Activated naive CD8-positive, alpha-beta T cell treated with anti-CD3 and anti-CD28 coated beads, Interleukin-2, amount 50 U/mL, for 16 hours (primary cell): ENCODE measurements at places on chromosomes 12 and 14.

DNA sequence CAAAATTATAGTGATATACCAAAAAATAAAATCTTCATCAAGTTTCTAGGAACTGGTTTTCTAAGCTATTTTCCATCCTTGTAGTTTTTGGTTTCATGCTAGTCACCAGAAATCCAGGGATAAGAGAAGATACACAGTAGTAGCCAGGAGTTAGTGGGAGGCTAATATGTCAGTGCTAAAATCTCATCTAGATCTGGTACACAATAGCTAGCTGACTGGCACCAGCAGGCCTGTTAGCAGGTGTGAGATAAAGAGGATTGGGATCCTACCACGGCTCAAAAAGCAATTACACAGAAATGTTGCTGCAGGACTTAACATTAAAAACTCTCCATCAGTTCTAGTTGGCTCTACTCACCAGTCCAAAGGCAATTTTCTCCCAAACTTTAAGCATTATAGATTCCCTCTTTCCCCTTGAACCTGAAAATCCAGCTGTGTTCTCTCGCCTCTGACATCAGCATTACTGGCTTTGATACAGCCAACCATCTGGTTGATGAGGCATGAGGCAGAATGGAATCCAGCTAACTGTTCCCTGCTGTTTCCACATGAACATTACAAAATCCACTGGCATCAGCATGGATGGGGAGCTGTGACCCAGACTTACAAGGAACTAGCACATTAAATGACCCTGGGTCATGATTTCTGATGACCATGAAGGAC lies 41.8 kb upstream of the CCDC196 start:
- DNase-seq = no peak

GRCh38 chr14:90017371-90017770 lies 44.4 kb upstream of the KCNK13 start:
- no peak for DNase-seq

- DNase-seq = no peak
These were observed 11.2 kb downstream of the SERPINA3 start for GRCh38 chr14:94623422-94623809.

- no peak for DNase-seq
These were observed 497.9 kb downstream of the EGLN3 start for GRCh38 chr14:33452995-33453394.

DNA sequence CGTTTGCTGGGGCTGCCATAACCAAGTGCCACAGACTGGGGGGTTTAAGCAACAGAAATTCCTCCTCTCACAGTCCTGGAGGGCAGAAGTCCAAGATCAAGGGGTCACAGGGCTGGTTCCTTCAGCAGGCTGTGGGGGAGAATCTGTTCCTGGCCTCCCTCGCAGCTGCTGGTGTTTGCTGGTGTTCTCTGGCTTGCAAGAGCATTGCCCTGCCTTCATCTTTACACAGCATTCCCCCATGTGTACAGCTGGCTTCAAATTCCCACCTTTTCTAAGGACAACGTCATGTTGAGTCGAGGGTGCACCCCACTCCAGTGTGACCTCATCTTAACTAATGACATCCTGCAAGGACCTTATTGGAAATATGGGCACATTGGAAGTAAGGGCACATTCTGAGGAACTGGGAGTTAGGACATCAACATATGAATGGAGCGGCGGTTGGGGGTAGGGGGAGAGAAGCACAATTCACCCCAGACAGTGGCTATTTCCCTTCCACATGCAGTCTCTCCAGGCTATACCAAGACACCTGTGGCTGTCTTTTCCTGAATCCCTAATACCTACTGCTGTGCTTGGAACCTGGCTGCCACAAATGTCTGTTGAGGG lies 123.6 kb downstream of the FOXN3 start:
- DNase-seq = no peak

- no peak for DNase-seq
These were observed 396 bp downstream of the FERMT2 start for GRCh38 chr14:52950410-52950897.

DNA sequence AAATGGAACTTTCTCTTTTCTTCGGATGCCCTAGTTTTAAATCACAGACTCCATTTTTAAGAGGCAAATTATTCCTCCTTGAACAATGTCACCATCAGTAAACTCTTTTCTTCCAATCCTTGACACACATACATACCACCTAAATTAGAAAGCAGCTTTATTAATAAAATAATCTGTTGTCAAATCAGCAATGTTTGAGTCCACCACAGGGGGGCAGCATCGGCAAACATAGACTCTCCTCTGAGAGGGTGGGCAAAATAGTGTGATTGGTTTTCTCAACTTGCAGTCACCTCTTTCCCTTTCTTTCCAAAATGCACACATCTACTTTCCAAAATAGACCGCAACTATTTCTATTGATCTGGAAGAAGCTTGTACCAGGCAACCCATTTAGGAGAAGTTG lies 438.4 kb upstream of the OR4E1 start:
- DNase-seq = no peak

DNA sequence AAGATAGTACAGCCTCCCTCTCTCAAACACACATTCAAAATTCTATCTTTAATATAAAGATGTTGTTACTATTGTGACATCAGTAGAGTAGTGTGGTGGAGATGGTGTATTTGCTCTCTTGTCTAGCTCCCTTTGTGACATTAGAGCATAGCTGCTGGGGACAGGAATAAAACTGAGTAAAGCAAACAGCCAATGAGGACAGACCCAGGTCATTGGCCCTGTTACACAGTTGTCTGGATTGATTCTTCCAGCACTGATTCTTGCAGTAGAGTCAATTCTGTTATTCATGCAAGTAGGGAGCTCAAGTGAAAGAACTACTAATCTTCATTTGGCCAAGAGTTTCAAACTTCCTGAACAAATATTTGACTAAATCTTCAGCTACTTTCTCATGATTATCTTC lies 72.4 kb downstream of the SCN8A start:
- DNase-seq = no peak

DNA sequence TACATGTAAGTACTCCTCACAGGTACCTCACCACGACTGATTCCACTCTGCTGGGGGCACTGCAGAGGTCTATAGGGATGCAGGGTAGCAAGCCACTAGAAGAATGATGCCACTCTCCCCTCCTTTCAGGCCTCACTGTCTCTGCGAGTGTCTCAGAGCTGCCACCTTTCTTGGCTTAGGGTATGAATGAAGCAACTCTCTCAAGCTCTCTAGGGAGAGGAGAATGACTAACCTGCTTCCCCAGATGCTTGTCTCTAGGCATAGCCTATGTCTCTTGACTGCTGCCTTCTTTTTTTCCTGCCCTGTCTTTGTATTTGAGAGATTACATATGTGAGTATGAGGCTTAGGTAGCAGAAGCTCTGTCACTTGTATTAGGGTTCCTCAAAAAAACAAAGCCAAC lies 566.5 kb upstream of the ATP2B1 start:
- DNase-seq = no peak

- no peak for DNase-seq
These were observed 259.1 kb downstream of the PCNX1 start for GRCh38 chr14:71166180-71166837.

- DNase-seq = no peak
These were observed 30.8 kb downstream of the NCKAP5L start for GRCh38 chr12:49797449-49797776.

GRCh38 chr12:49962861-49963765 lies 1.4 kb downstream of the AQP5 start:
- DNase-seq = no peak

DNA sequence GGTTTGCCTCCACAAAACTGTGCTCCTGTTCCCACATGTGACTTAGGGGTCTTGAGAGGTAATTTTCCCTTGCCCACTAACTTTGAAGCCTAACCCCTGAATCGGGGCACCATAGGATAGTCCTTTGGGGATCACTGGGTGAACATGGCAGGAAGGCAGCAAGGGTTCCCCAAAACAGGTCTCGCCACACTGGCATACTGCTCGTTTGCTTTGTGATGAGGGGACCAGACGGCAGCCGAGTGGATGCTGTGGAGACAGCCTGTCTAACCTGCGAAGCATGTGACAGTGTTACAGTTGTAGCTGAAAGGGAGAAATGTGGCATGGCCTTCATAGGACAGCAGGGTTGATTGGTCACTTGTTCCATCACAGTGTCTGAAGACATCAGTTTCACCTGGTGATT lies 42.4 kb downstream of the UBE3B start:
- DNase-seq = no peak

DNA sequence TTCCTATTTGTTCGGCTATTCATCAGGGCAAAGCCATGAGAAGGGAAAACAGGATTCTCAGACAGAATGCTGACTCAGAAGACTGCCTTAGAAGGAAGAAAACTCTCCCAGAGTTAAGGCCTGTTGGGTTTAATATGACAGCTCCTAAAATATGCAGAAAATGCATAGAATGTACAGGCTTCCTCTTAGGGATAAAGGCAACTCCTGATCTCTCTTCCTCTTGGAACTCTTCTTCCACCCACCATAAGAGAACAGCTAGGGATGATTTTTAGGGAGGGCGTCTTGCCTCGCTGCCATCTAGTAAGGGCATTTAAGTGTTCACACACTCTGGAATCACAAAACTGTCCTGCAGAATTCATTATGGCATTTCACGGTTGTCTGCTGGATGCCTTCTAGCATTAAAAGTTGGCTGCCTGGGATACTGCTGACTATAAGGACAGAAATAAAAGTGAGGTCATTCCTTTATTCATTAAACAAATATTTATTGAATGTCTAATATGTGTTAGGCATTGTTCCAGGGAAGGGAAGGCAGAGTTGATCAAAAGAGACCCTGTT lies 73.7 kb downstream of the DCAF5 start:
- DNase-seq = no peak

DNA sequence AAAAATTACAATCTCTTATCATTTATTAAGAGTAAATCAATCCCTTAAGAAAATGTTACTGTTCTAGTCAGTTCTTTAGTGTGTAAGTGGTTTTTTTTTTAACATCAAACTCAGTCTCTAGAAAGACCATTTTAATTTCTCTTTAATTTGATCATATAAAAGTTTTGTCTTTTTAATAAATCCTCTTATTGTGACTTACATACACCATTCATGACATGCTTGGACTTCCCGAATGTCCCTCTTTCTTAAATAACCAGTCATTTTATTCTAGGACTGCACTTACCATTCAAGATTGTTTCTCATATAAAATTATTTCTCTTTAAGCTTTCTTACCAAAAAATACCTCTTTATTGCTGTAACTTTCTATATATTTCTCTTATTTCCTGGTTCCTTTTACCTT lies 60.8 kb upstream of the EVL start:
- no peak for DNase-seq

DNA sequence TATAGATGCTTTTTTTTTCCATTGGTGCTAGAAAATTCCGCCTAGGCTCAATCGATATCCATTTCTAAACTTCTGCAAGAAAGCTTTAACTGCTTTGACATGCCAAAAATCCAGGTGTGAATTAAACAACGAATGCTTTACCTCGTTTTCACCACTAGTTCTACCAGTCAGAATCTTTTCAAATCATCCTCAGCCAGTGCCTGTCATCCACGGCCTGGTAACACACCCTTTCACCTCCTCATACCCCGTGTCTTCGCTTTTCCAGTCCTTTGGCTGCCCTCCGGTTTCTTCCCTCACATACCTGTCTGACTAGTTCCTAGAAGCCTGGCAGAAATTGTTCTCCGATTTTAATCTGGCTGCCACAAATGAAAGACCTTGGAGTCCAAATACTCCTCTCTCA lies 1.4 kb upstream of the PHC1 start:
- no peak for DNase-seq

- no peak for DNase-seq
These were observed 6.1 kb upstream of the CDCA4 start for GRCh38 chr14:105026802-105027563.

DNA sequence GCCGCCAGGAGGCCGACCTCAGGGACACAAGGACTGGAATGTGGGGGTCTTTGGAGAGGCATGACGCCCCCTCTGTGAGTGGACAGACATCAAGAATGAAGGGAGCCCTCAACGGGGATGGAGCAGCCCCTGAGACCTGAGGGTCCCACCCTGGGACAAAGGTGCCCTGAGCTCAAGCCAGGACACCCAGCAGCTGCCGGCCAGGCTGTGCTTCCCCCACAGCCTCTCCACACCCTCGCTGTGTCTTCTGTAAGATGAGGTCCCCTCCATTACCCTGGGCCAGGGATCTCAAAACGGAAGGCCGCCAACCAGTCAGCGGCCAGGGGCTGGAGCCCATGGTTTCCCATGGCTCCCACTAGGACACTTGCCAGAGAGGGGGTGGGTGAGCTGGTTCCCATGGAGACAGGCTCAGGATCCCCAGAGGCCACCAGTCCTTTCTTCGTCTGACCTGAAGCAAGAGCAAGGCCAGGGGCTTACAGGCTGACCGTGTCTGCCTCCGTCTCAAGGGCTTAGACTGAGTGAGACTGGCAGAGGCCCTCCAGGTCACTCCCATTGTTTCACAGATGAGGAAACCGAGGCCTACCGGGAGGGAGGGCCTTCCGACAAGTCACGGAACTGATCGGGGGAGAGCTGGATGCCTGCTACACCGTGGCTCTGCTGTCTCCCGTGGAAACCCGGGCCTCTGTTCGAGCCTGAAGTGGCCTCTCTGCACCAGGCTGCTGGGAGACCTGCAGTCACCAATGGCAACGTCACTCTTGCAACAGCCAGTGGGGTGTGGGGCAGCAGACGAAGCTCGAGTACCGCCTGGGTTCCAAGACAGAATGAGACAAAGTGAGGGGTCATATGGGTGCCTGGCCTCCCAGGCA lies 91.7 kb upstream of the DIO3 start:
- DNase-seq = no peak

GRCh38 chr14:56092763-56093162 lies 25.4 kb upstream of the PELI2 start:
- no peak for DNase-seq

GRCh38 chr12:28308891-28309290 lies 118.6 kb downstream of the CCDC91 start:
- DNase-seq = no peak

DNA sequence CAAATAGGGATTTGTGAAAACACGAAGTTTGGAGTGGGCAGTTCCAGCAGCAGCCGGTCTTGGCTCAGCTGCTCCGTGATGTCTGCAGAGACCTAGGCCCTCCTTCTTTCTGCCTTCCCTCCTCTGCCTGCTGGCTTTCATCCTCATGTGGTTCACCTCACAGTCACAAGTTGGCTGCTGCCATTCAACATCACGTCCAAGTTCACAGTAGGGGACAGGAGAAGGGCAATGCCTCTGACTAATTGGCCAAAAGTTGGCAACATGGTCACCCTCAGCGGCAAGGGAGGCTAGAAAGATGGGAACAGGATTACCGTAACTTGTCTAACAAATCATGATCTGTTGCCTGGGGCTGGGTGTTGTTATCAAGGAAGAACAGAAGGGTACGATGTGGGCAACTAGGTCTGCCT lies 7.8 kb upstream of the CACNA2D4 start:
- DNase-seq = no peak
